ENCODE measurements at places on chromosomes 12 and 14.

DNA sequence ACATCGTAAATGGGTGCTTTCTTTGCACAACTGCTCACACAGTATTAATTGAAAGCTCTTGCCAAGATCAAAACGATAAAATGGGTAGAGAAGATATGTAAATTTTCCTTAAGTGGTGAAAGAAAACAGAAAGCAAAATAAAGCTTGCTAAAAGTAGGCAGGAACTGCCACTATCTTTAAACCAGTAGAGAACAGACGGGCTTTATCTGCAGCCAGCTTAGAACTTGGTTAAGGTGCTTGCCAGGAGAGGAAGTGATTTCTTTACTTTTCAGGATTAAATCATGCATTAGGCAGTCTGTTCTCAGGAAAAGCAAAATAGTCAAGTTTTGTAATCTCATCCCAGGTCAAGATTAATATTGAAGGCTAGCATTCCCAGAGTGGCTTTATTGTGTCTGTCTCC is 56.9 kb upstream of the CCDC175 start:
- DNase-seq, result no peak

DNA sequence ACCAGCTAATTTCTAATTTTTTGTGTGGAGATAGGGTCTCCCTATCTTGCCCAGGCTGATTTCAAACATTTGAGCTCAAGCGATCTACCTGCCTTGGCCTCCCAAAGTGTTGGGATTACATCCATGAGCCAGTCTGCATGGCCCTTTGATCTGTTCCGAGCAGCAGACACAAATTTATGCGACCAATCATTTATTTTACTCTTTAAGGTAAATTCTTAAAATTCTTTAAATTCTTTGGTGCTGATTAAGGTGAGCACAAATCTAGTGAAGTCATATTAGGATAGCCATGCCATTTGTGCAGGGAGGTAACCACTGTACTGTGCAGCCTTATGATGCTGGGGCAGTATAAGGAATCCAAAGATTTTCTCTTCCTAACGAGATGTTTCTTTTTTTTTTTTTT is 135.7 kb downstream of the SRGAP1 start:
- no peak for DNase-seq

GRCh38 chr12:18422871-18423270 is 161.6 kb downstream of the PIK3C2G start:
- DNase-seq, result no peak

- DNase-seq, result no peak
These were observed 147.7 kb downstream of the CALM1 start for GRCh38 chr14:90544566-90544965.

GRCh38 chr14:94213021-94213420 is 38.9 kb downstream of the PPP4R4 start:
- DNase-seq, result no peak

DNA sequence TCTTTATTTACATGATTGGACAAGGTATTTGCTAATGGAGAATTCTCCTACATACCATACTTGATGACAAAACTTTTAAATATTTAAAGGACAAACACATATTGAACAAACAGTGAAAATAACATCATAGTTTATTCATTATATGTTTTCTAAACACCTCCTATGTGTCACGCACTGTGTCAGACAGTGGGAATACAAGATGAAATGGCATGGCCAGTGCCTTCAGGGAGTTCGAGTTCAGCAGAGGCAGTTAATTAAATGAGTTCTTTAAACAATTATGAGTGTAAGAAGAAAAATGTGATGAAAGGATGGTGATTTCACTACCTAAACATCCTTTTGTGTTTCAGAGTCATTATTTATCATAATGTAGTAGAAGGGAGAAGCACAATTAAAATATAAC is 159.8 kb downstream of the KCNH5 start:
- DNase-seq, result no peak

DNA sequence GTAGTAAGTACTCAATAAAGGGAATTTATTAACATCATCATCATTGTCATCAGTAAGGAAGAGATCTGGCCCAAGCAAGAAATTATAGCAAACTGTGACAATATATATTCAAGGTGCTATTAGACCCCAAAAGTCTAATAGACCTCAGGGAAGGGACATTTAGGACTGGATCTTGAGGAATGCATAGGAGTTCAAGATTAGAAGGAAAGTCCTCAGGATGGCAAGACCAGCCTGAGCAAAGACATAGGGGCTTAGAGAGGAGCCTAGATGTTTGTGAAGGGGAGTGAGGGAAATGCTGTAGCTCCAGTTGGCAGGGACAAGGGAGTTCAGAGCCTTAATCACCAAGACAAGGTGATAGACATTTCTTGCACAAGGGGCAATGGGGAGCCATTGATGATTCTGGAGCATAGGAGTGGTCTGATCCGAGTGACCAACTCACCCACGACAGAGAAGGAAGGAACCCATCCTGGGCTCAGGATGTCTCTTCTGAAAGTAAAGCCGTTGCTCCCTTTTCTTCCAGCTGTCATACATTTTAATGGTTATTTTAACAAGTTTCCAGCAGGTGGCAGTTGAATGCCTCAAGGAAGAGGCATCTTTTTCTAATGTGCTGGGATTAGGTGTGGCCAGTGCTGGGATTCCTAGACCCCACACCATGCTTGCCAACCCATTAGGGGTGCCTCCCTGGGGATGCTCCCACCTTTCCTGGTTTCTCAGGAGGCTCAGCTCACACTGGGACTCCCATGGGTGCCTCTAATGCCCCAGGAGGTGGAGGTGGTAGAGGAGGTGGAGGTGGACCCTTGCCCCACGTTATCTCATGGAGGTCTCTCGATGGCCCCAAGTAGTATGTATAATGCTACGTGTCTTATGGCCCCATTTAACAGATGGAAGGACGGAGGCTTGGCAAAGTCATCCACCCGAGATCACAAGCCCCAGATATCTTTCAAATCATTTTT is 37.8 kb downstream of the PHETA1 start:
- DNase-seq, result no peak

DNA sequence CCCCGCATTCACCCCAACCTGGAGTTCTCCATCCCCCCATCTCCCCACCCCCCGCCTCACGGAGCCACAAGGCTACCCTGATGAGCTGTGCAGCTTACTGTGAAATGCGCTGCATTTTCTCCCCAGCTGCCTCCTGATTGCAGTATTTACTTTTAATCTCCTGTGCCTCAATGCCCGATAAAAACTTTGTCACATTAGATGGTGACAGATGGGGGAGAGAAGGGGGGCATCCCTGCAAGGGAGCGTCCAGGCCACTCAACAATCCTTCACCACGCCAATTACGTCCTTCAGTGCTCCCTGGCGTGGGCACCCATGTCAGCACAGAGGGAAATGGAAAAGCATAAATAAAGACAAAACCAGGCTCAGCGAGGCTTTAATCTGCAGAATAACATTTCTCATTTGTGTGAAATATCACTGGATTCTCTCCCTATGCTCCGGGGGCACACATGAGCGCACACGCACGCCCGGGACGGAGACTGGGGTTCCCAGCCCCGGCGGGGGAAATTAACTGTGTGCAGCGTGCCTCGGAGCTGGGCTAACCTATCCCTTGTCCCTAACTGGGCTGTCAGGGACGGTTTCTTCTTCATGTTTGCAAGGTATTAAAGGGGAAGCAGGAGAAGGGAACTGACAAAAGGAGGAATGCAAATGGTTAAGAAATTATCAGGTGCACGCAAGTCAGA is 186.7 kb upstream of the VASH1 start:
- no peak for DNase-seq

- no peak for DNase-seq
These were observed 49.6 kb downstream of the CMKLR1 start for GRCh38 chr12:108289350-108290161.

- no peak for DNase-seq
These were observed 29.5 kb downstream of the MYO1H start for GRCh38 chr12:109377139-109377685.

DNA sequence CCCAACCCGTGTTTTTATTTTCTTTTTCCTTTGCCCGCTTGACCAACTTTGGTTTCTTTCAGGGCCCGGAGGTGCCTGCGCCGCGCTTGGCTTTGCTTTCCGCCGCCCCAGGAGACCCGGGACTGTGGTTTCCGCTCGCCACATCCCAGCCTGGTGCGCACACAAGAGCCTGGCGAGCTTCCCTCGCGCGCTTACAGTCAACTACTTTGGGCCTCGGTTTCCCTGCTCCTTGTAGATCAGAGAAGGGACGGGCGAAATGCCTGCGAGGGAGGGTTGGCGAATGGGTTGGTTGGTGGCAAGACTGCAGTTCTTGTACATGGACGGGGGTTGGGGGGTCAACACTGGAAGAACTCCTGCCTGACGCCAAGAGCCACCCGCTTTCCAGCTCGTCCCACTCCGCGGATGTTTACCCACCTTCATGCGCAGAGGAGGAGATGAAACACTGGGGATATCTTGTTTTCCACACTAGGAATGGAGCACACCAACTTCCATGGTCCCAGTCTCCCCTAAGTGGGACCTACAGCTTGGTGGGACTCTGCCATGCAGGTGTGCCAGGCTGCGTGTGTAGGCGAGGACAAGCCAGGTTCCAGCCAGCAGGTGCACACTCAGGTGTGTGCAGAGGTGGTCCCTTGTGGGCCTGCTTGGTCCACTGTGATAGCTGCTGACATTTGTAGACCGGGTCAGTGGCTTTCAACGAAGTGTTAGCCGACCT is 16.6 kb upstream of the TBX3 start:
- DNase-seq, result no peak

GRCh38 chr12:16187660-16188059 is 89.8 kb downstream of the SLC15A5 start:
- DNase-seq, result no peak

DNA sequence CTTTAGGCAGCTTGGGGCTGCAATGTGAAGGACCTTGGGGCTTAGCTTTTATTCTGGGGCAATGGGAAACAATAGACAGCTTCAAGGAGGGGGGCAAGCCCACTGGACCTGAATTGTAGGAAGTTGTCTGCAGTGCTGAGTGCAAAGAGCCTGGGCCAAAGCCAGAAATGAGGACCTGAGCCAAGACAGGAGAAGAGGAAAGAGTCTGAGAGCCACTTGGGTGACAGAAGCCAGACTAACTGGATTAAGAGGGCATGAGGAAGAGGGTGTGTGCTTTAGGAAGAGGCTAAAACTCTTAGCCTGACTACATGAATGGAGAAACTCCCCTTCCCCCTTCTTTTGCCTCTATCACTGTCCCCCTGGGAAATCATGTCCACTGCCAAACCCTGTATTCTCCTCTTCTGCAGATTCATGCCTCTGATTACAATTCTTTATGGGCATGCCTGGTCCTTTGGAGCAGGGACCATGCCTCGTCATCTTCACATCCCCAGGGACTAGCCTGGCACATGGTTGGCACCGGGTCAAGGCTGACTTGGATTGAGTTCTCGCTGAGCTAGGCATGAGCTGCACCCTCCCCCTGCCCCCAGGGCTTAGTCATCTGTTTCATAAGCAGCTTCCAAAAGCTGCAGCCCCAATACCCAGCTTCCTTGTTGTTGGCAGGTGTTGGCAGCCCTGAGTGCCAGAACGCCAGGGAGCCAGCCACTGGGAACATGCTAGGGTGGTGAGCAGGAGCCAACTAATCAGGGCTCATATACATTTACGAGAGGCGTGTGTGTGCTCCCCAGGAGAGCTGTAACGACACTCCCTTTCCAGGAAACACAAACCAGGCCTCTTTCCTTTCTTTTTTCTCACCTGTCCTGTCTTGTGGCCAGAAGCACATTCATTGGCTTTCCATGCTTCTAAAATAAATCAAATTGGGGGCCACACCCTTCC is 27.7 kb upstream of the JDP2 start:
- no peak for DNase-seq

GRCh38 chr14:80080601-80081000 is 130.7 kb downstream of the DIO2 start:
- no peak for DNase-seq

DNA sequence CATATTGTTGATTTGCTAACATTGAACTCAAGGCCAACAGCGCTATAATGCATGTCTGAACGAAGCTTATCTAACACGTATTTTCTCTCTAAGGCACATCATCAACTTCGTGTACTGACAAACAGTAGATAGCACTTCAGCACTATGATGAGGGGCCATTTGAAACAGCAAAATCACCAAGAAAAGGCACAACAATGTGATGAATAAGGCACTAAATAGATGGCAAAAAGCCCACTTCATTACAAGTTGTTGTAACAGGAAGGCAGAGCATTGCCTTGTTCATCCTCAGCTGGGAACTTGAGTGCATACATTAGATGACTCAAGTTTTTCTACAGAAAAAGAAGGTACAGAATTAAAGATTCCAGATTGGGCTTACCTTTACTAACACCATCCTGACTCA is 75.2 kb downstream of the LIN7A start:
- no peak for DNase-seq

DNA sequence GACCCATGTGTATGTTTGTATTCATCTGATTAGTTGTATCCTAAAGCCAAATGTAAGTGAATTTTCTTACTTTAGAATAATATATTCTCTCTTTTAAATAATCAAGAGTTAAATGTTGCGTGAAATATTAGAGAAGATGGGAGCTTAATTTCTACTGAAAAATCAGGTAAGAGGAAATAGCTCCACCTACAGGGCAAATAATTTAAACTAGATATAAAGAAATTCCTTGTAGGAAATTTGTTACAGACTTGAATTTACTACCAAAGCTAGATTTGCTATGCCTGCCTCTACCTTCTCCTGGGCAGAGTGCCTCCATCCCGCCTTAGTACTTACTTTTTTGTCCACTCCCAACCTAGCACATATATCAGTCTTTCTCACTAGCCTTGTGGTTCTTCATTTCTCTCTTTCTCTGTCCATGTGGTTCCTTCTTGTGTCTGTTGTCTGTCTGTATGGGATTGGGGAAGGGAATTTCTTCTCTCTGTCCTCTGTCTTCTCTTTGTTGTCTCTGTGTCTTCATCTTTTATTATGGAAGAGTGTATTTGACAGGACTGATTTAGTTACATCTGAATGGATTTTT is 44.7 kb downstream of the PALS1 start:
- no peak for DNase-seq

DNA sequence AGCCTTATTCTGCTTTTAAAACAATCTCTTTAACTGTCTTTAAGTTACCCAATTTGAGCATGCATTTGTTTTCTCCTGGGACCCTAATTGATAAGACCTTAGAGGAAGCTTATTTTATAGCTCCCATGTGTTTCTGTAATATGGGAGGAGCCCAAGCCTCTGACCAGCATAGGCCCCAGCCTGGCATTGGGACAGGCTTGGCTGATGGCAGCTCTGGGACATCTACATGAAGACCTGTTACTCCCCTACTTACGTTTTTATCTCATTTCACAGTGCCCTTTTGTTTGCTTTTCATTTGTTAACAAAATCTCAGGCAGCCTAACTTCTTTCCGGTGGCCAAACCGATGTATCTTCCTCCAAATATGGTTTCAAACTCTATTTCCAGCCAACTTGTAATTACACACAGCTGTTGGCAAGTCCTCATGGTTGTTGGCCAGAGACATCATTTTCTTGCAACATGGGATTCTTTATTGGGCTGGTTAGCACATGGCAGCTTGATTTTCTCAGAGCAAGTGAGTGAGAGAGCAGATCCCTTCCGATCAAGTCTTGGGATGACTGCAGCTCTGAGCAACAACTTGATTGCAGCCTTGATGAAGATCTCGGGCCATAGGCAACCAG is 1117.5 kb downstream of the AACS start:
- DNase-seq, result no peak

GRCh38 chr12:87679251-87679650 is 349.9 kb downstream of the C12orf50 start:
- no peak for DNase-seq

GRCh38 chr14:63224196-63224595 is 20.0 kb downstream of the RHOJ start:
- no peak for DNase-seq

All from stimulated activated CD8-positive, alpha-beta memory T cell treated with anti-CD3 and anti-CD28 coated beads, Interleukin-7, amount 100 ng/mL, for 4 hours (primary cell).